ENCODE measurements at places on chromosomes 12 and 14.

GRCh38 chr14:61041704-61042103 lies 60.7 kb downstream of the SLC38A6 start:
- DNase-seq: no peak

GRCh38 chr14:31568161-31568560 lies 7.0 kb downstream of the NUBPL start:
- no peak for DNase-seq

DNA sequence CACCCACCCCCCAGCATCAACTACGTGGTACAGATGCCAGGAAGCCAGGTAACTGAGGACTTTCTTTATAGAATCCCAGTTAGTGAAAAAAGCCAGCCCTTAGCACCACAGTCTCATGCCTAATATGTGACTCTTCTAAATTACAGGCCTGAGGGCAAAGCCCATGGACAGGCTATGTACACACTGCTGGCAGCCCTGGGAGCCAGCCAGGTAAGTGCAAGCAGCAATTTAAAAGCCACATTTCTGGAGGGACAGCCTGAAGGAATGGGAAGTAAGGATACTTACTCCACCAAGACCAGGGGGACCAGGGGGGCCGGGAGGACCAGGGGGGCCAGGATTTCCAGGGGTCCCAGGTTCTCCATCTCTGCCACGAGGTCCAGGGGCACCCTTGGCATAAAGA lies 7.0 kb downstream of the COL2A1 start:
- no peak for DNase-seq

DNA sequence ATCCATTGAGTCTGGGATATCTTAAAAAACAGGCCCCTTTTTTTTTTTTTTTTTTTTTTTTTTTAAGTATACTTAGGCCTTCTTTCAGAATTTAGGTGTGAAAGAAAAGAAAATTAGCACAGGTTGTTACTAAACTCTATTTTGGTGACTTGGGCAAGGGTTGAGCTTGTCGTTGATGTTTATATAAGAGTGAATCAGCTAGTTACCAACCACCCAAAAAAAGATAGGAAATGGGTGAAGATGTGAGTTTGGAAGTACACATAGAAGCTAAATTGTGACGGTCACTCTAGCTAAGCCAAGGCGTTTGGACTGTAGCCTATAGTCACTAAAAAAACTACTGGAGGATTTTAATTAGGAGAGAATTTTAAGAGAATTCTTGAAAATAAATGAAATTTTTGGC lies 1247.2 kb downstream of the AACS start:
- DNase-seq: no peak

DNA sequence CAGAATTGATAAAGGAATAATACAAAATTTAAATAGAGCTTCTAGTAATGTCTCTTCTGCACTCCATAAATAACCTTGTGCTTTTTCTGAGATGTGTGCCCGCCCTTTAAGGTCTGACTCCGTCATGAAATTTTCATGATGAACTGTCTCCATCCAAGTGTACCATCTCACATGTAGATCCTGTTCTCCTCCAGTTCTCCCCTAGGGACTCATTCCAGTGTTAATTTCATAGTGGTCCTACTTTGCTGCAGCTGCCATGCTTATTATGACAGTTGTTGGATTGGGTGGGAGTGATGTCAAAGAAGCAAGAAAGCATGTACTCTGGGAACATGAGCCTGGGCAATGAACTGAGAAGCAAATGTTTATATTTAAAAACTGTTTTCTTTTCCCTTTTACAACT lies 442.5 kb upstream of the PDE3A start:
- DNase-seq: no peak

GRCh38 chr14:77275601-77276017 lies 4.6 kb upstream of the NGB start:
- DNase-seq: no peak

DNA sequence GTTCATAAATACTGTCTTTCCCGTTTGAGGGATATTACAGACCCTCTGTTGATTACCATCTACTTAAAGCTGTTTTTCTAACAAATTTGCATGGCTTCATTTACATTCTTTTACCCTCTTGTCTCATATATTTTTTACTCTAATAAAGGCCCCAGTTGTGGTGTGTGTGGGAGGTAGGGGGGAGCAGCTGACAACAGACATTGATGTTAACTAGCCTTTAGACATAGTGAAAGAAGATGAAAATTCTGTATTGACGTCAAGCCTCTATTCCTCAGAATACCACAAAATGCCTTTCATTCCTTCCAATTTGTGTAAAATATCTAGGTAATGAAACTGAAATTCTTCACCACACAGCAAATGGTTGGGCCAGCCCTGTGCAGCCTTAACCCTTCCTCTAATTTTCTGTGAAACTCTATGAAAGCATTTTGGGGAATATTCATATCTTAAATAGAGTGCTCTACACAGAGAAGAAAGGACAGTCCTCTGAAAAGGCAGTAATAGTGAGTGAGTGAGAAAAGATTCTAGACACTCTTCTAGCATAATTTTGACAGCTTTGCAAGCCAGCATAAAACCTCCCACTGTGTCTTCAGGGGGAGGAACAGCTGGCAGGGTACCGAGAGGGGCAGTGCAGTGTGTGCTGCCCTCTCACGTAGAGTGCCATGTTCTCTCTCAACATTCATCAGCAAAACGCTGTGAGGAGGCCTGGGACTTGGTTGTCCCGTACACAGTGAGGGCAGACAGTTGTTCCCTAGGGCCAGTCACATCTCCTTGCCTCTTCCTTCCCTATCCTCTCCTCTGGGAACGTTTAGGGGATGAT lies 20.1 kb upstream of the CERS5 start:
- no peak for DNase-seq

DNA sequence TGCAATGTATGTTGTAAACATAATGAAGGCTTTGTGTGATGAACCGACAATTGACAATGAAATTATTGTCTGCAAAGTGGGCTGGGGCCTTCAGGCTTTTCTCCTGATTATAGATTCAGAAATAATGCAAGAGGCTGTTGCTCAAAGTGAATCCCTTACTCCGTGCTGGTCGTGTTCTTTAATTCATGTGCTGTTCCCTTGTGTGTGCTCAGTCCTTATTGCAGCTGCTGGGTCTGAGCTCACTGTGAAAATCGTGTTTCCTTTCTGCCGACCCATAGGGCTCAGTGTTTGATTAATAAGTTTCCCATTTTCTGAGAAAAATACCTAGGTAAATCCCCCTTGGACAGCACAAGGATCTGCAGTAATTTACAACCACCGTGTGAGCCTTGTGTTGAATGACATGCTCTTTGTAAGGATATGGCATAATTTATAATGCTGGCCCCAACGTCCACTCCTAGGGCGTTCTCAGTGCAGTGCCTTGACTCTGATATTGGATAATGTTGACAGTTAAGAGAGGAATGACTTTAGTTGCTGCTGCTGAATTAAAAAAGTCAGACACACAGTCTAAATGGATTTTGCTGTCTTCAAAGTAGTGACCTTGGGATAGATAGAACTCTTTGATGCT lies 81.6 kb downstream of the RGS6 start:
- no peak for DNase-seq

GRCh38 chr12:62732861-62733427 lies 202.0 kb downstream of the PPM1H start:
- DNase-seq: no peak

- DNase-seq: no peak
These were observed 134.4 kb downstream of the CFAP54 start for GRCh38 chr12:96623656-96624217.

DNA sequence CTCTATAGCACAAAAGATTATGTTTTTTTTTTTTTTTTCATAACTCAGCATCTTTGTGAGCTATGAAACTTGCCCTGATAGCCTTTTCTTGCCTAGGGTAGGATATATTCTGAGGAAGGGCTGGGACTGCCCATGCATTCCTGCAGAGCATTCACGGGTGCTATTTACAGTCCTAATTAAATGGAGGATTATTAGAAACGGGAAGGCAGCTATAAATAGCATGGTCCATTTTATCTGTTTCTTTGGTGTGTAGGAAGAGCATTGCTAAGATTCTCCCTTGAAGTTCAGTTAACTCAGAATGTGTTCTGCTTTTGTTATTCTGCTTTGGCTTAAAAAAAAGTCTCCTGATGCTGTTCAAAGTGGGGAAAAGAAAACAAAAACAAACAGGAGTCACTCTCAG lies 630.9 kb downstream of the DIO2 start:
- DNase-seq: no peak

DNA sequence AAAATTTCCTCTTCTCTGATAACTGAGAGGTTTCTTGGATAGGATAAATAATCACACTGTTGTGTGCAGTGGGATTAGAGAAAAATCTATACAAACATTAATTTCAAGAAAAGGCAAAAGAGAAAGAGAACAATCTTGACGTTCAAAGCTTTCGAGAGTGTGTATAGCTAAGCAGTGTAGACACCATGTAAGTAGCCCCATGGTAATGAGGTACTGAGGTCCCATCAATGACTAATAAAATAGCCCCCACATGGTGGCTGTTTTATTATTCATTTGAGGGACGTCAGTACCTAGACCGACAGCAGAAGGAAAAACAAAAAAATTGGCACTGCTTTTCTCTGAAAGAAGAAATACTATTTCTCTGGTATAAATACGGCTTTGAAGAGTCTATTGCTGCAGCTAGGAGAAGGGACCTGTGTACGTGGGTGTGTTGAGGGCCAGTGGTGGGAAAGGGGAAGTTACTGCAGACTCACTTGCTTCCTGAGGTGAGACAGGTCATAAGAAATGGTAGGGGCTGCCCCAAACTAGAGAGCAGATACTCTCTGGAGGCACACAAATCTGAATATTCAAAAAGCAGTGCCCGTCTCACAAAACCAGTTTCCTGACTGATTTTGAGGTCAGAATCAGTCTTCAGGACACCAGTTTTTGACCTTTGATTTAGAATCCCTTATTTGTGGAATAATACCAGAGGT lies 339.8 kb downstream of the EMP1 start:
- no peak for DNase-seq

GRCh38 chr14:29553427-29553826 lies 374.2 kb downstream of the PRKD1 start:
- no peak for DNase-seq

DNA sequence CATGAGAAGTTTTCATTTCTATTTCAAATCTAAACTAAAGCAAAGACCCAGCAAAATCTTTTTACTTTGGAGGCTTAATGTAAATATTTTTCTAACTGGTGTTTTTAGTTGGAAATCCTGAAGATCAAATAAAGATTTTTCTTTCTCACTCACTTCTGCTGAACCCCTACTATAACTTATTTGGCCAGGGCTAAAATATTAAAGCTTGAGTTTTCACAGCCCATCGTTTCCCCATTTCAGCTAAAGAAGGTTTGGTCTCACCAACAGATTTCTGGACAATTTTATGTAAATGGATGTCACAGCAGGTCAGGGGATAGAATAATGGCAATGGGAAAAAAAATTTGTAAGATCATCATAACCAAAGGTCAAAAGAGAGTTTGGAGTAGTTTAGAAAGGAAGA lies 92.7 kb upstream of the DCN start:
- DNase-seq: no peak

DNA sequence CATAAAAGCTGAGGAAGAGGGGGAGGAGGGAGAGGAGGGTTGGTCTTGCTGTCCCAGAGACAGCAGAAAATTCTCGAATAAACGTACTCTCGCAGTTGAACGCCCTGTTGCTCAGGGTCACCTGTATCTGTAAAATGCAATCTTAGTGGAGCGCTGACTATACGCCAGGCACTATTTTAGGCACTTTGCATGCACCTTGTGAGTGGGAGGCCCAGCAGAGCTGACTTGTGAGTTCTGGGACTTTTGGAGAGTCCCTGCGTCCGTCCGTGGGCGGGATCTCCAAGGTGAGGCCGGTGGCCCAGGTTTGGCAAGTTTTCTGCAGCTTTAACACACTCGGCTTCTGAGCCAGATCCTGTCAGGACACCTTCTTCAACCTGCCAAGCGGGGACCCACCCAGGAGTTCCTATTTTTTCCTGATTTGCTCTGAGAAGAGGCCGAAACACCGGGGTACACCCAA lies 32.5 kb upstream of the PLEKHG6 start:
- no peak for DNase-seq

DNA sequence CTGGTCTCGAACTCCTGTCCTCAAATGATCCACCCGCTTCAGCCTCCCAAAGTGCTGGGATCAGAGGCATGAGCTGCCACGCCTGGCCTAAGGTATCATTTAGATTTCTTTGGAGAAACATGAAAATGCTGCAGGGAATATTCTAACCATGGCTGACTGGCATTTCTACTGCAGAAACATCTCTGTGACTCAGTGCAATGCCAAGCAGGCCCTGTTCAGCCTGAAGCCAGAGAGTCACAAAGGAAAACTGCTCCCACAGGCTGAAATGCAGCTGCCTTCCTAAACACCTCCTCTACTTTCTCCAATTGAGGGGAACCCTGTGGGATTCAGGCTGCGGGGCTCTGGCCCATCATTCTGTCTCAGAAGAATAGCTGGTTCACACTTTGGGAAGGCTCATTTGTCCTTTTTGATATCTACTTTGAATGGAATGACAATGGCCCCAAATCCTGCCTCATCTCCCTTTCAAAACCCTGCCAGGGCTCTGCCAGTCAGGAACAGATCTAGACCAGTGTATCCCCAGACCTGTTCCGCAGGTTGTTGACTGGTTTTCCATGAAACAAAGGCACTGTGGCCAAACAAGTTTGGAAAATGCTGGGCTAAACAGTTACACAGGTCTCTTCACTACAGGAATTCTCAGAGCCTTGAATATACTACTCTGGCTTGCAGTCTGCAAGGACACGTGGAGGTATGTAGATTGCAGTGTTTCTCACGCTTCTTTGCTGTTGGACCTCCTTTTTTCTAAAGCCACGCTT lies 7.8 kb downstream of the C12orf43 start:
- DNase-seq: no peak

DNA sequence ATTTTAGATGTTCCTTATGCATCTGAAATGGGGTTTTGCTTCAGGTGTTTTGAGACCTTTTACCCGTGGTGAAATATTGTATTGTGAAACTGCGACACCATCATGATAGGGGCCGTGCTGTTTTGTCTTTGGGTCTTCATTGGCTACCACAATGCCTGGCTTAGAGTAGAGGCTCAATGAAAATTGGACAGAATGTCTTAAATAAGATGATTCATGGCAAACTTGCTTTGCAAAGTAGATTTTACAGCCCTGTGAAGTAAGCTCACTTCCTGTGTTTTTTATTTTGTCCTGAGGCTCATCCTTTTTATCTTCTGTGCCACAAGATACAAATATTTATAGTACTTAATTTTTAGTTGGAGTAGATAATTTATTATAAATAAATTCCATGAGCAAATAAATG lies 111.3 kb upstream of the FRMD6 start:
- no peak for DNase-seq

GRCh38 chr12:74725154-74725553 lies 187.5 kb downstream of the ATXN7L3B start:
- DNase-seq: no peak

DNA sequence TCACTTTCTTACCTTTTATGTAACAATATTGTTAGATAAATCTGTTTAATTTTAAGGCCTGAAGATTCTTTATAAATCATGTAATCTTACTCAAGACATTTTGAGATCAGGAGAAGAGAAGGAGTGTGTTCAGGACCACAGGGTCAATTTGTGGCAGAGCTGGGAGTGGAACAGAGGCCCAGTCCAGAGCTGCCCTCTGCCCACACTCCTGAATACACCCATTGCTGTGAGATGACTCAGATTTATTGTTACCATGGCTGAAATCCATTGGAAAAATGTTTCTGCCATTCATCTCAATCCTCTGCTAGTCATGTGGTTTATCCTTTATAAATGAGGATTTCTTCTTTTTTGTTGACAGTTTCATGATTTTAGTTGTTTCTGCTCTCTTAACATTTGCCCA lies 100.5 kb upstream of the STXBP6 start:
- no peak for DNase-seq
